ENCODE measurements at places on chromosomes 7 and 10.

- no peak for DNase-seq
Observed at GRCh38 chr7:76359978-76360638, 1.3 kb upstream of the YWHAG start.

DNA sequence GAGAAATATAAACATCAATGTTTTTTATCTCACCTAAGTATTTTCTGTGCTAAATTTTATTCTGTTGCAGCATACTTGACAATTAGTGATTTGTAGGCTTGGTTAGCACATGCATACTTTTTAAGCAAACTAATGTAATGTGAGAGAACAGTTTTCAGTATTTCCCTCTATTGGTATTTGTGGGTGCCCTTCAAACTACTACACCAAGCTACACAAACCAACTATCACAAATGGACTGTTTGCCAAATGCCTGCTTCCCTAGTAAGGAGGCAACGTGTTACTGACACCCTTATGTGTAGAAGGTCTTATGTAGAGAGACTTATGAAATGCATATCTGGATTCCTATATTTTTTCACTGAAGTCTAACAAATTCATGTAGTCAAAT, 98.4 kb upstream of the FZD1 start:
- DNase-seq, result no peak

DNA sequence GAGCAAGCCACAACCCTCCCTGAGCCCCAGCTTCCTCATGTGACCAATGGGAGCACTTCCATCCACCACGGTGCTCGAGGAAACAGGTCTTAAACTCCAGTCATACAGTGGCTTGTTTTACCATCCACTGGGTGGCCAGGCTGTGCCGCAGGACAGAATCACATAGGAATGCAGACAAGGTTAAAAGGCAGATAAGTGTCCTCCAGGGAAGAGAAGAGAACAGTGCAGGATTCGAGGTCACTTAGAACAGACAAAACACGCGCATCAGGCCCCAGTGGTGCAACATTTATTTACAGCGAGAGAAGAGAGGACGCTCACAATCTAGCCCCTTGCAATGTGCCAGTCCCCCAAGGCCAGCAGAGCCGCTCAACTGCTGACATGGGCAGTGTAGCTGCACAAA, 92.8 kb downstream of the TMEM130 start:
- DNase-seq, result no peak

- DNase-seq, result no peak
Observed at GRCh38 chr10:3412071-3412582, 239.5 kb upstream of the PITRM1 start.

DNA sequence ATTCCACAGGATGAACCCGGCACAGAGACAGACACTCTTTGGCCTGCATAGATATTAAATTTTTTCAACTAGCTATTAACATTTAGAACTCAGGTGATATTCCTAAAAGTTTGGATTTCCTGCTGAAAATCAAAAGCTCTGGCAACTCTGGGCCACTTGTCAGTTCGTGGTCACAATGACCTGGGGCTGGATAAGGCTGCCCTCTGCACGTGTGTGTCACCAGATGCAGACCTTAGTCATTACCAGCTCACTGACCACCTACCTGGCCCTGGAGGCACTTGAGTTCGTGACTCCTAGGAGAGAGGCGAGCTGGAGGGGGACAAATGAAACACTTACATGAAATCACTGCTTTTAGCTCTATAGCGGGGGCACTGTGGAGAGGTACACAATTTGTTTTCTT, 126.5 kb downstream of the HIPK2 start:
- DNase-seq, result no peak

DNA sequence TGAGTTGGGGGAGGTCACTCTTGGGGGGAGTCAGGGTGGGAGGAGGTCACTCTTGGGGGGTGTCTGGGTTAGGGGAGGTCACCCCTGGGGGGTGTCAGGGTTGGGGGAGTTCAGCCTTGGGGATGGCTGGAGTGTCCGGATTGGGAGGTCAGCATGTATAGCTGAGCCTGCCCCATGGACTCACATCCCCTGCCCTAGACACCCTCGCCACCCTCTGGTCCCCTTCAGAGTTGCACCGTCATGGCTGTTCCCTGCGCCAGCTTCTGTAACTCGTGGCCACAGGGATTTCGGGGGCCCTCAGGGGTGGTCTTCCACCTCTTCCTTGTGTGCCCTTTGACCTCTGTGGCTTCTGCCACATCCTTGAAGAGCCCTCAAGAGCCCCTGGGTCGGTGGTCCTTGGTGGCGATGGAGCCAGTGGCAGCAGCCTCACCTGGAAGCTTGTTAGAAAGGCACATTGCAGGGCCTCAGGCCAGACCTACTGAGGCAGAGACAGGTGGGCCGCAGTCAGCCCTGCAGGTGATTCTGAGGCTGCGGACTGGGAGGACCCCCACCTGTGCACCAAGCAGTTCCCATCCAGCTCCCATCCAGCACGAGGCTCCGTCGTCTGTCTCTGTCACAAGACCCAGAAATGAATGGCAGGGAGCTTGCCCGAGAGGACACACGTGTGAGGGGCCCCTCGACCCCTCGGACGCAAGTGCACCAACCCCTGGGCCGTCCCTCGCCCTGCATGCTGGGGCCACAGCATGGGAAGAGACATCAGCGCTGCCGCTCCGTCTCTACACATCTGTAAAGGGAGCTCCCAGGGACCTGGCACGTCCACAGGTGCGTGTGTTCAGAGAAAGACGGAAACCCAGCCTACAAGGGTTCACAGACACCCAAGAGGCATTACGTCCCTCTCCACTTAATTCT, 44.7 kb upstream of the SUN1 start:
- no peak for DNase-seq

- DNase-seq, result no peak
Observed at GRCh38 chr7:77433901-77434300, 17.8 kb upstream of the GSAP start.

- no peak for DNase-seq
Observed at GRCh38 chr7:82713506-82713905, 269.9 kb upstream of the CACNA2D1 start.

DNA sequence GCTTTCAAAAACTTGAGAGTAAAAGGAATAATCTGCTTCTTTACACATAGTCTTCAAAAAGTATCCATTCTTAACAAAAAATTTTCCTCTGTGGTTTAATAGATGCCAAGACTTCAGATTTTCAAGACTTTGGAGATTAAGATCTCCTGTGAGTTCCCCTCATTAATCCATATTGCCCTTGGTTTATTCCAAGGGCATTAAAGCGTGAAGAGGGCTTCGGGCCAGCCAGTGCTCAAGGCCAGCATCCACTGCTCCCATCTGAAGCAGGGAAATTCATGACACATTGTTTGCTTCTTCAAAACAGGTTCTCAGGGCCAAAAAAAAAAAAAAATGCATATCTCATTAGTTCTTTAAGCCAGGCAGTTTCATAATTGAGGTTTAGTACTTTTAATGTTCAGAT, 137.3 kb upstream of the RHOBTB1 start:
- no peak for DNase-seq

- DNase-seq, result peak; percentile 75
Observed at GRCh38 chr10:133274751-133275683, 1.7 kb downstream of the ADAM8 start.

GRCh38 chr7:73615886-73616285, 8.4 kb downstream of the MLXIPL start:
- no peak for DNase-seq

- DNase-seq, result no peak
Observed at GRCh38 chr10:27792216-27792615, 46.6 kb upstream of the MKX start.

GRCh38 chr10:11407939-11408338, 203.5 kb downstream of the USP6NL start:
- DNase-seq, result no peak

DNA sequence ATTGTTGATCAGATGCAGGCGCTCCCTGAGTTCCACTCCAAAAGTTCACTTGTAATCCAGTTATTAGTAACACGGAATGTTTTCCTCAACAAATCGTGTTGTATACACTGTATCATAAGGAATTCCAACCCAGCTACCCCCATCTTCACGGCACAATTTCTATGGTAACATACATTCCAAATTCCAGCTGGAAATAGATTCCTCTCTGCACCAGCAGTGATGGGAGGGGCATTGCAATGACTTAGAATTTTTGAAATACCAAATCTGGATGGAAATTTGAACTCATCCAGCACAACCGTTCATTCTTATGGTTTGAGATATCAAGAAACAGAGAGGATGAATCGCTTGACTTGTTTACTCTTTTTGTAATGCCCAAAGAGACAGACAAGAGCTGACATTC, 38.9 kb upstream of the RHEB start:
- DNase-seq, result no peak

DNA sequence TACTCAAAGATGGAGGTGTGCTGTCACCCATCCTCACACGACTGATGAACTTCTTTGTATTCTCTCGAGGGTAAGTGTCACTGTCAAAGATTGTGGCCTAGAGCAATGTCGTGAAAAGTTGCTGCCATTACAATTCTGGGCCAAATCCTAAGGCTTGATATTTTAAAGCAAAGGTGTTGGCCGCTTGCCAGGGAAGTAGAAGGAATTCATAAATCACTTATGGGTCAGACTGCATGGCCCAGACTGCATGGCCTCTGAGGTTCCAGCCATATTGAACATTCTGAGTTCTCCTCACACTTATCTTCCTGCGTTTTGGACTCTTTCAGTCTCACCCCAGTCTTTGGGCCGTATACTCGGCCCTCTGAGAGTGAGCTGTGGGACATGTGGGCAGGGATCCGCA, 8.6 kb downstream of the MEST start:
- DNase-seq, result no peak

DNA sequence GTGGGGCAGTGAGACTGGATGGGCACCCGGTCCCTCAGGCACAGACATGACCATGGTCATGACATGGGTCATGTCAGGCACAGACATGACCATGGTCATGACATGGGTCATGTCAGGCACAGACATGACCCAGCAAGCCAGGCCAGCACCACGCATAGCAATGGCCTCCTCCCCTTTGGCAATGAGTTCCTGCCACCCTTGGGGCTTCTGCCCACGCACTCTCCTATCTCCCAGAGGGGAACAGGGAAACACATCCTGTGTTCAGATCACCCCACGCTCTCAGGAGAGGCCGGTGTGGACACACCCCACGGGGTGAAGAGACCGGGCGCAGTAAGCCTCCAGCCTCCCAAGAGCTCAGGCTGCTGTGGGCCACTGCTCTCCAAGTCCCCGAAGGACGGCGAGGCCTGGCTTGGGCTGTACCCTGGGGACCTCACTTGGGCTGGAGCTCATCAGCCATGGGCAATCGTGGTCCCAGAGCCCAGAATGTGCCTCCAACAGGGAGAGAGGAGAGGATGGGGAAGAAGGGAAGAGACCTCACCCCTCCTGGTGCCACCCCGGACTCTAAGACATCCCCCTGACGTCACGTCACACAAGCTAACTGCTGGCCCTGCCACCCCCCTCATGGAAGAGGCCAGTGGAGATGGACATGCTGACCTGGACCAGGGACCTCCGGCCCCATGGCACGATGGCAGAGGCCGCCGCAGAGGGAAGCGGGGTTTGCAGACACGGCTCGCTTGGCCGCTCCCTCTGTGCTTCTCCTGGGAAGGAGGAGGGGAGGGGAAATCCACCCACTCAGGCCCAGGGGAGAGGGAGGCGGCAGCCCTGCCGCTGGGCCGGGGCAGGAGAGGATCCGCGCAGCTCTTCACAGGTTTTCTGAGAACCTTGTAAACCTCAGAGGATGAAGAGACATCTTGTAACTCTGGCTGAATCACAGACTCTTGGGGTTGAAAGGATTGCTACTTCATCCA, 269.6 kb downstream of the ELFN1 start:
- no peak for DNase-seq

GRCh38 chr10:76667408-76668370, 969.9 kb downstream of the KCNMA1 start:
- no peak for DNase-seq

DNA sequence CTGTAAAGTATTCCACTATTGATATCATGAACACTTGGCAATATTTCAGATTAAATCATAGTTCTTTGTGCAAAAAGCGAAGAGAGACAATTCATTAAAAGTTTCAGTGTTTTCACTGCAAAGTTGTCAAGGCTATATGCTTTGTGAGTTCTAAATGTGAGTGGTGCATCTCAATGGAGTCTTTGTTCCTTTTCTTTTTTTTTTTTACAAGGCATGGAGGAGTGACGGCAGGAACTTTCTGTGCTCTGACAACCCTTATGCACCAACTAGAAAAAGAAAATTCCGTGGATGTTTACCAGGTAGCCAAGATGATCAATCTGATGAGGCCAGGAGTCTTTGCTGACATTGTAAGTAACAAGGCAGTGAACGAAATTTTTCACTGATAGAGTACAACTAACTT, 84.5 kb downstream of the AASS start:
- no peak for DNase-seq

GRCh38 chr10:74634995-74635536, 191.3 kb upstream of the KAT6B start:
- DNase-seq, result no peak

DNA sequence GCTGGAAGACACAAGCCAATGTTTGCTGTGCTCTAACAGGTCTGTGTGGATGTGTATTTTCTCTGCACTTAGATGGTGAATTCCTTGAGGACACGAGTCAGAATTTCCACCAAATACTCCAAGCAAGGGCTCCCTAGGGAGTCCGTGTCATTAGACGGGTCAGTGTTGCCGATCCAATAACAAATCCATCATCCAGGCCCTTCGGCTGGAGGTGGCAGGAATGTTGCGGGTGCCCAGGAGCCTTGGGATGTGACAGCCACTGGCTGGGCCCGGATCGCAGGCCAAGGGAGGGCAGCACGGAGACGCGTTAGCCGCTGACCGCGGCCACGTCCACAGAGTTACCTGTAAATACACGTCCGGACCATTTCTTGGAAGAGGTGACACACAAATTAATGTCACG, 186.8 kb downstream of the WDR37 start:
- DNase-seq, result no peak

GRCh38 chr7:55534262-55534915, 37.9 kb downstream of the VOPP1 start:
- peak; percentile 34 for DNase-seq

- no peak for DNase-seq
Observed at GRCh38 chr7:86833360-86833759, 189.7 kb downstream of the GRM3 start.

GRCh38 chr7:146116521-146117222, at the start of gene CNTNAP2:
Gene CNTNAP2 (plus strand): TSS chr7:146116801. CDS start chr7:146116877, 76 bp downstream.
- DNase-seq, result no peak

GRCh38 chr7:42198296-42198695, 38.7 kb downstream of the GLI3 start:
- DNase-seq, result no peak

DNA sequence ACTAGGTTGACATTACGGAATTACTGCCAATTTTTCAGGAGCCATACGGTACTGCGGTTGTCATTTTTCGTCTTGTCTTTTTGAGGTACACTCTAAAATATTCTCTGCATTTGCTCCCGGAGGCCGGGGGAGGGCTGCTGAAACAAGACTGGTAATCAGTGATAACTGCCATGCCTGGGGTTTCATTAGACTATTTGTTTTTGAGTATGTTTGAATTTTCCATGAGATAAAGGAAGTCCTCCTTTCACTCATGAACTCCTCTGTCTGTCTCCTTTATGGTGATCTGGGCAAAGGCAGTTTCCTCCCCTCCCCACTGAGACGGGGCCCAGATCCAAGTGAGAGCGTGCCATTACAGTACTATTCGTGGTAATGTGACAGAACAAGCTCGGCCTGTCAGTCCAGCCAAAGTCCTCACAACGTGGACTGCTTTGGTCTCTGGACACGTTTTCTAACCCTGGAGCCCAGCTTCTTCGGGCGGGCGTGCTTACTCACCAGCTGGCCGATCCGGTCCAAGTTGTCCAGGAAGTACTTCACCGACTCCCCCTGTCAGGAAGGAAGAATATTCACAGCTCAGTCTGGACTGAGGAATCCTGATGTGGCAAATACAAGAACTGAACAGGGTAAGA, 45.1 kb downstream of the AMZ1 start:
- DNase-seq, result no peak
